ENCODE measurements at places on chromosomes 5 and 9. TPM values are rescaled to one million over a fixed set of nuclear protein-coding genes. Genes with fewer than 3 reads are reported as not detected.

RNF208 gene
- total RNA-seq: 6.5 TPM

- DNase-seq: no peak
These were observed 36.5 kb downstream of the CFAP95 start for GRCh38 chr9:69857131-69857530.

- no peak for DNase-seq
These were observed 153.3 kb downstream of the YIPF5 start for GRCh38 chr5:144017119-144017518.

TAF7 gene
- total RNA-seq: 91.2 TPM

- no peak for DNase-seq
These were observed 18.3 kb upstream of the HSDL2 start for GRCh38 chr9:112361601-112362000.

Data from ovary (tissue), 10 donors.